Stimulated activated CD8-positive, alpha-beta memory T cell treated with anti-CD3 and anti-CD28 coated beads, Interleukin-4, amount 100 ng/mL, for 1 hour (primary cell): ENCODE measurements at places on chromosomes 6 and 20.

DNA sequence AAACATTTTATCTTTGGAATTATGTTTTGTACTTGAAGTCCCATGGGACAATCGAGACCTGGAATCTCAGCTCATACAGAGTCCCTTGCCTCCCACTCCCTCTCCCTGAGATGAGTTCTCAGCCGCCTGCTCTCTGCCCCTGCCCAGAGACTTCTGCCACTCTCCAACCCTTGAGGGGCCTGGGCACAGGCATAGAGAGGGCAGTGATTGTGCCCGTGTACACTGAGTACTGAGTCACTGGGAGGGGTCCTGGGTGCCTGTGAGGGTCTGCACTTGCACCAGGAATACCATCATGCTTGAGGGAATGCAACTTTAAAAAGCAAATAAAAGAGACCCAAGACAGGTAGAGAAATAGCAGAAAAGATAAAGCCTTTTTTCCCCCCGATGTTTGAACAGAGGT lies 453.8 kb upstream of the HS3ST5 start:
- no peak for DNase-seq

- DNase-seq: no peak
Observed at GRCh38 chr20:50967586-50967985, 9.0 kb downstream of the MOCS3 start.

- DNase-seq: no peak
Observed at GRCh38 chr6:47727391-47727790, 29.0 kb downstream of the ADGRF4 start.

DNA sequence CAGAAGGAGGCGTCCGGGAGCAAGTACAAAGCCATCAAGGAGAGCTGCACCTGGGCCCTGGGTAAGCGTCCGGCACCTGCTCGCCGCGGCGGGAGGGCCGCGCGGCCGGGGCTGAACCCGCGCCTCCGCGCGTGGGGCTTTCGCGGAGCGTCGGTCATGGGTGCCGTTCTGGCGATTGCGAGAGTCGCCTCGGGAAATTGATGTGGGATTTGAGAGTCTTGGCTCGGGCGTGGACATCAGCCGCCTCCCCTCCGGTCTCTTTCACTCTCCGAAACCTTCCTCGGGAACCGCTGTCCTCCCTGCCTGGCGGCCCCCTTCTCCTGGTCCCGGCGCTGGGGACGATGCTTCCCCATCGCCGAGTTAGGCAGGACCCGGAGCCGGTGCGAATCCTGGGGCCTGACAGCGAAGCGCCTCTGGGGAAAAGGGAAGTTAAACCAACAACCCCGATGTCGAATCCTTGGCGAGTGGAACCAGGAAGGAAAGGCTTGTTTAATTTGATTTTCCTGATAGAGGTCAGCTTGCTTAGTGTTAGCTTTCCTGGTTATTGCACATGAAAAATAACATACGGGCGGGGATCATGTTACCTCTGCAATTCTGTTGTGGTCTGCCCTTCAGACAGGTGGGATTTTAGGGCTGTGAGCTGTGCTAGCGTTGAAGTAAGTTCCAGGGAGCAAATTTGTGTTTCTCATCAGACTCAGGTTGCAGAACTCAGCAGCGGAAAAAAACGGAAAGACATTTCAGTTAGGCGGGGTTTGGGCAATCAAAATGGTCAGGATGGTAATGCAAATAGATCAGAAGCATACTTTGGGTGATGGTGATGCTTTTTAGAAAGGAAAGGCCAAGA lies 594 bp downstream of the ARFGEF3 start:
- no peak for DNase-seq

GRCh38 chr6:99604166-99605073 lies 2.2 kb upstream of the PRDM13 start:
- DNase-seq: no peak

- DNase-seq: no peak
Observed at GRCh38 chr6:23448281-23448680, 677.7 kb upstream of the NRSN1 start.

GRCh38 chr6:434051-434705 lies 42.6 kb downstream of the IRF4 start:
- DNase-seq: no peak

DNA sequence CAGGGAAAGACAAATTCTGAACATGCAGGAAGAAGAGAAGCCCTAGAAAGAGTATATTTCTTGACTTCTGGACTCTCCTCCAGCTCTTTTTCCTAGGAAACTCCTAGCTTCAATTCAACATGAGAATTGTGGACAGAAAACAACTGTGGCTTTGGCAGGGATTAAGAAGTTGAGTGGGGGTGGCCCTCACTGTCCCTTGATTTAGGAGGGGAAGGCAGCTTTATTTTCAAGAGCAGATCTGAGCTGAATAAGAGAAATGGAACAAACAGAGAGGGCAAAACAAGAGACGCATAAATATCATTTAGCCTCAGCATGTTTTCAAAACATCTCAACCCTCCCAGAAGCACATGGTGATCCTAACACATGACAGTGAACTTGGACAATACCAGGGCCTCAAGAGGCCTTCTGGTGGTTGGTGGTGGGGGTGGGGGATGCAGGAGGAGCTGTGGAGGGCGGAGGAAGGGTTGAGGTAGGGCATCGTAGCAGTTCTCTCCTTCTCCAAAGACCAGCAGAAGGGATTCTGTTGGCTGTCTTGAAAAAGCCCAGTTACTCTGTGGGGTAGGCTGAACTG lies 21.1 kb upstream of the TAGAP start:
- DNase-seq: no peak

- no peak for DNase-seq
Observed at GRCh38 chr6:6556738-6557503, 31.6 kb upstream of the LY86 start.

DNA sequence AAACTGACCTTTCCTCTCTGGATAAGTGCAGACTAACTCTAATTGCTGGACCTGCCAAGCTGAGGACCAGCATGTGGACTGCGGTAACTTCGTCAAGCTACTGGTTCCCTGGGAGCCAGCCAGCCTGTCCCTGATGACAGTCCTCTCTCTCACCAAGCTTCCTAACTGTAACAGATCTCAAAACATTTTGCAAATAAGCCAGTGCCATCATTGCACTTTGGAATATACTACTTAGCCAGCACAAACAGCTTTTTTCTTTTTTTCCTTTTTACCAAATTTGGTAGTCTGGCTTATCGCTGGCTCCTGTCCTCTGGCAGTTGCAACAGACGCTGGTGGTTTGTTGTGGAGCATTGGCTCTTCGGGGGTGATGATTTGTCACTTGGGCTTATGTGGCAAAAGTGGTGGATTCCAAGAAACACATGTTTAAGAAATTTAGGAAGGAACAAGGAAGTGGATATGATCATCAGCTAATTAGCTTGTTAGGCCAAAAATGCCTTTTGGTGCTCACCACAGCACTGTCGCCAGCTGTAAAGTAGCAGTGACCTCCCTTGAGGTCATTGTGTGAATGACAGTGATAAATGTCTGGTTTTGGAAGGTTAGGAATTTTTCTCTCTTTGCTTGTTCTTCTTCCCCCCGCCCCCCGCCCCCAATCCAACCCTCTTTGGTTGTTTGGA lies 171.7 kb downstream of the CLIC5 start:
- no peak for DNase-seq

- DNase-seq: no peak
Observed at GRCh38 chr20:25269833-25270170, 21.9 kb downstream of the PYGB start.

DNA sequence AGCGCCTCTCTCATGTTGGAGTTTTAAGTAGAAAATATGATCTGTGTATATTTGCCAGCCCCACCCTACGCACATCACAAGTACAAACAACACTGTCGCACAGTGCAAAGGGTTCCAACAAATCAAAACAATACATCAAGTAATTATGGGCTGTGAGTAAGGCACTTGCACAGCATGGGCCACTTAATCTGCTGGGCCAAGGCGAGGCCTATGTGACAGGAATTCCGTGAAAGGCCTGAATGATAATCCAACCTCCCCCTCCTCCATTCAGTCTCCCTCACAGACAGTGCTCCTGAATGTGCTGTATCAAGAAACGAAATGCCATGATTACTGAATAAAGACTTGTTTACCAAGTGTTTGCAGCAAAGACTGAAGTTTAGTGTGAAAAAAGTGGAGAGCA lies 130.1 kb upstream of the SLC2A12 start:
- no peak for DNase-seq

GRCh38 chr6:89323511-89323971 lies 8.4 kb upstream of the GABRR2 start:
- DNase-seq: no peak

DNA sequence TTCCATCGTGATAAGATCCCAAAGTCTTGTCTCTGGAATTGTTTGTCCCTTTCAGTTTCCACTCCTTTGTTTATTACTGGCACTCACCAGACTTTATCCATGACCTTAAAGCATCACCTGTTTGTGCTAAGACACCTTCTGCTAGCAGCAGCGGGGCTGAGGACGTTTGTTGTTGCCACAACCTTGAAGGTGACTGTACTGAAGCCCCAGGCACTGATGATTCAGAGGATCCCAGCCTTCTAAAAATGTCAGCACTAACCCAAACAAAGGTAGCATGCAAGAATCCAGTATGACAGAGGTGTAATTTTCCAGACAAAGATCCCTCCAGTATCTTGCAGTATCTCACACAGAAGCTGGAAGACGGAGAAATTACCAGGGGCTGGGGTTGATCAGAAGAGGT lies 28.9 kb upstream of the SMIM8 start:
- DNase-seq: no peak

DNA sequence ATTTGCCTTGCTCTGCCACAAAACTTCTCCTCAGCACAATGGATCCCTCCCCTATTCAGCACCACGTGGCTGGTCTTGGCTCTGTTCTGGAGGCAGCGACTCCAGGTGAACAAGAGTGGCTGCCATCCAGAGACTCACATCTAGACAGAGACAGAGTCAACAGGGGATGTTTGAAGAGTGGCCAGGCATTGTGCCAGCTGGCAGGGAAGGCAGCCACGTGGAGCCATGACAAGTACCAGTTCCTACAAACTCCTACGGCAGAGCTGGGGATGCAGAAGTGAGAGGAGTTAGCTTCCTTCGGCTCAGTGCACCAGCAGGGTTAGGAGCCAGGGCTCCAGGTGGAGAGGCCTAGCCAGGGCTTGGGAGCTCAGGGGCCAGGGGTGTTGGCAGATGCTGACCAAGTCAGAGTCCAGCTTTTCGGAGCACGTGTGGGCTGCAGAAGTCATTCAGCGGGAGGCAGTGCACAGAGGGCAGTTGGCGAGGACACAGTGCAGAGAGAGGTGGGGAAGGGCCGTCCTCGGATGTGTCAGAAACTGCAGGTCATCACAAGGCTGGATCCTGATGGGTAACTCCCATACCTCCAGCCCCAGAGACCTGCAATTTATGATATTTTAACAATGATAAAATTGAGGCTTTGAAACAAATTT lies 171.7 kb upstream of the PDE10A start:
- no peak for DNase-seq

GRCh38 chr6:104522533-104522932 lies 337.2 kb downstream of the HACE1 start:
- no peak for DNase-seq
